T follicular helper cell (primary cell): ENCODE measurements at places on chromosomes 12 and 14.

- no peak for DNase-seq
These were observed 2.9 kb upstream of the CACNB3 start for GRCh38 chr12:48815126-48816110.

- no peak for DNase-seq
These were observed 101.0 kb downstream of the DERA start for GRCh38 chr12:16012117-16012516.

DNA sequence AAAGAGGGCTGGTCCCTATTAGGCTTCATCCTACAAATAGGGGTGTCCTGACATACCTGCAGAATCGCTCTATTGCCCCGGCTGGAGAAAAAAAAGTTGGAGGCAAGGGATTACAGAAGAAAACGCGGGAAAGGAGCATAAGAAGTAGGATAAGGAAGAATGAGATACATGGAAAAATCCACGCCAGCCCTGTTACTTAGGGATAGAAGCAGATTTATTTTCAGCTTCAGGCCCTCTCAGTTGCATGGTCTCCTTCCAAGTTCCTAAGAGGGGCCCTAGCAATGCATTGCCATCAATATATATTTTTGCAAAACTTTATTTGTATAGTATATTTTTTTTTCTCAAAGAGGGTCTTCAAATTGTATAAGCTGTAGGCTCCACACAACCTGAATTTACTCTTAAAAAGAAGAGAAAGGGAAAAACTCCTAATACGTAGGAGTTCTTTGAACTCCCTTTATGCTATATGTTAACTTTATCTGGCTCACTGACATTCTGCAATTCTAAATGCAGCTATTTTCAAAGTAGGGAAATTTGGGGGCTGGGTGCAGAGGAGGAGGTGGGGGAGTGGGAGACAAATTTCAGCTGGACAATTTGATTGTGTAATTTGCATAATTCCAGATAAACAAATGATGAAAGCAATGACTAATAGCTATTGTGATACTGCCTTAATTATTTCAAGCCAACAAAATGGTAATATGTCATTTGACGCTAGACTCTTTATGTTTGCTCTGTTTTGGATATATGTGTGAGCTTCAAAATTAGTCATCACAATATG, 137.7 kb upstream of the TRHDE start:
- DNase-seq = no peak

- DNase-seq = no peak
These were observed 1.9 kb downstream of the PPP1R3E start for GRCh38 chr14:23300687-23301223.

DNA sequence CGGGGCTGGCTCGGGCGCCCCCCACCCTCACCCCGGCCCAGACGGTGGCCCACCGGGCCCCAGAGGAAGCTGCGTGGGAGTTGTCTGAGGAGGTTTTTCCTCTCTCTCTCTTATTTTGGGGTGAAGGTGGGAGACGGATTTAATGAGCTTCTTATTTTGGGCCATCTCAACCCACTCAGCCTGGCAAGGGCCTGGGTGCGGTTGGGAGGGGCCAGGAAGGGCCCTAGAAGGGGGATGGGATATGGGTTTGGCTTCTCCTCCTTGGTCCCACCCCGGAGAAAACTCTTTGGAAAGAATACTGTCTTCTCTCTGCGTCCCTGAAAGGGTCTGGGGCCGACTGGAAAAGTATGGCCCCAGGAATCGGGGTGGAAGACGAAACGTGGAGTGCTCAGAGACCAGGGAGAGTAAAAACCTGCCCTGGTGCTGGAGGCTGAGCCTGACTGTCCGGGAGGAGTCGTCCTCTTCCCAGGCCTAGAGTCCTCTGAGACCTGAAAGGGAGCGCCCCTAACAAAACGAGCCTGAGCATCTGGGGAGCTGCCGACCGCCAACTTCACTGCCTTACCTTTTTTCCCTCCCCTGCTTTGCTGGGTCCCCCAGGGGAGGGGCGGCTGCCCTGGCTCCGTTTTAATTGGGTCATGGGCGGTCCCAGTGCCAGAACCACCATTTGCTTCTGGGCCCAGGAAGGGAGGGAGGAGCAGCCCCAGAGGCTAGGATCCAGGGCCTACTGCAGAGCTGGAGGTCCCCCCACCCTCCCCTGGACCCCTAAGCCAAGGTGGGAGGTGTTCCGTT, 1.6 kb downstream of the MMP14 start:
- no peak for DNase-seq

DNA sequence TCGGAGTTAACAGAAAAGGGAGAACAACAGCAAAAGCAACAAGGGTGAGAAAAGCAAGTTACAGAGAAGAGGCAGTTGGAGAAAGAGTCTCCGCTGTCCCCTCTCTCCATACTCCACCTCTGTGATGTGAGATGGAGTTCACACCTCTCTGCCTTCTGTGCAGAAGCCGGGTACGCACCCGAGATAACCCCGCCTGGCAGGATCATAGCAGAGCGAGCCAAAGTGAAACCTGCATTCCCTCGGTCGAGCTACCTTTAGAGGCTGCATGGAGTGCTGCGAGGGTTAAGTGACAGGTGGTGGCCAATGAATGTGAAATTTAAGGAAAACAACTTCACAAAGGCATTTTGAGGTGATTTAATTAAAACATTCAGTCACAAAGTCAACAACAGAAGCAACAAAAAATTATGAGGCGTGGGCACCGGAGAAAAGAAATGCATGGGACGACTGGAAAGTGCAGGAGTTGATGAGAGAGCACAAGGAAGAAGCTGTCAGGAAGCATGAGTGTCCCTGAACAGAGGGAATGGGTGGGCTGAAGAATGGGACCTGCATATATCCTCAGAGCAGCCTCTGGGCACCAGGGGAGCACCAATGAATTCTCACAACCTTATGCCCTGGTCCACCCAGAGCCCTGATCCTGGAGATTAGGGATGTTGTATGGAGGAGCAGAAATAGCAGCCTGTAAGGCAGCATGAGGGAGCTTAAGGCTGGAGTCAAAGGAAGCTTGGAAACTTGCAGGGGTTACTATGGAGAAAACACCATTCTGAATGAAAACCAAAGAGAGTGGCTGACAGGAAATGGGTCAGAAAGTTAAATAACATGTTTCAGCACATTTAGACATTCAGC, 208.3 kb downstream of the EMP1 start:
- no peak for DNase-seq

DNA sequence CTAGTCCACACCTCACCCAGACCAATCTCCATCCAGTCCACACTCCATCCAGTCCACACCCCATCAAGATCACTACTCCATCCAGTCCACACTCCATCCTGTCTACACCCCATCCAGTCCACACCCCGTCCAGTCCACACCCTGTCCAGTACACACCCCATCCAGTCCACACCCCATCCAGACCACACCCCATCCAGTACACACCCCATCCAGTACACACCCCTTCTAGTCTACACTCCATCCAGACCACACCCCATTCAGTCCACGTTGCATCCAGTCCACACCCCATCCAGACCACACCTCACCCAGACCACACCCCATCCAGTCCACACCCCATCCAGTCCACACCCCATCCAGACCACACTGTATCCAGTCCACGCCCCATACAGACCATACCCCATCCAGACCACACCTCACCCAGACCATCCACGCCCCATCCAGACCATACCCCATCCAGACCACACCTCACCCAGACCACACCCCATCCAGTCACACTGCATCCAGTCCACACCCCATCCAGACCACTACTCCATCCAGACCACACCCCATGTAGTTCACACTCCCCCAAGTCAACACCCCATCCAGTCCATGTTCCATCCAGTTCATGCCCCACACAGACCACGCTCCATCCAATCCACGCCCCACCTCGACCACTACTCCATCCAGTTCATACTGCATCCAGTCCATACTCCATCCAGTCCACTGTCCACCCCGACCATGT, 116.6 kb upstream of the RTL1 start:
- DNase-seq = no peak
